ENCODE measurements at places on chromosomes 1 and 21.

- DNase-seq = no peak
Observed at GRCh38 chr21:42146821-42147220, 72.1 kb upstream of the ABCG1 start.

DNA sequence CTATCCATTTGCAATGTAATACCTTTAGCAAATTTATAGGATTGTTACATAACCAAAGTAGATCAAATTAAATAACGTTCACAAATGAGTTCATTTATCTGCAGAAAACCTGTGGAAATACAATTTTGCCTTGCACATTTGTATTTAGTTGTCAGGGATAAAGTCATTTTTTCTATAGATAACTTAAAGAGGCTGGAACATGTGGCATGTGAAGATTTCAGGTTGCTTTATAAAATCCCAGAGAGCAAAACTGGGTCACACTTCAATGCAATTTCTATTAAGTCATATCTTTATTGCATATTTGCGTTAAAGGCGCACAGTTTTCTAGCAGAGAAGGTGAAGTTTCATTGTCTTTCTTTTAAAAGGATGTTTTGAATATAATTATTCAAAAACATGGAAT lies 342.4 kb downstream of the USP25 start:
- no peak for DNase-seq

GRCh38 chr1:28249013-28249865 lies 10.1 kb upstream of the SESN2 start:
- no peak for DNase-seq

GRCh38 chr1:212479188-212479587 lies 46.5 kb downstream of the NENF start:
- DNase-seq = no peak

GRCh38 chr1:89863165-89863830 lies 42.5 kb downstream of the LRRC8D start:
- DNase-seq = no peak
